Stimulated activated CD8-positive, alpha-beta memory T cell treated with anti-CD3 and anti-CD28 coated beads, Interleukin-15, amount 100 ng/mL, for 4 hours (primary cell): ENCODE measurements at places on chromosomes 7 and 10.
A peak's percentile ranks its signal among the peaks of the same experiment; 100 is the strongest.

- DNase-seq, result no peak
Measured at GRCh38 chr7:43721193-43721806, 8.0 kb downstream of the COA1 start.

- no peak for DNase-seq
Measured at GRCh38 chr10:95531994-95532399, 29.2 kb downstream of the SORBS1 start.

DNA sequence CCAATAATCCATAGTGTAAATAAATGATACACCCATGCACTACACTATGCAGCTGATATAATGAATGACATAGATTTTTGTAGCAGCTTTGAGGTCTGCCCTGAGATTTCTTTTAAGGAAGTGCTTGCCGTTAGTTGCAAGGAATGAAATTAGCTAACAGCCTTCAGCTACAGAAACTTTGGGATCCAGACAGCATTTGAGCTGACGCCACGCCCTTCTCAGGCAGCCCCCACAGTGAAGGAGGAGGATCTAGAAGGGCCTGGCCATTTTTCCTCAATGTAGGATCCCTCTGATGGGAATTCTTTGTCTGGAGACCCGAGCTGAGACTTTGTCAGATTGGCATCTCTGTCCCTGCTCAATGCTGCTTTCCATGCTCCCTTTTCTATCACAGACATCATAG lies 6.1 kb upstream of the PDK4 start:
- no peak for DNase-seq

GRCh38 chr7:152893801-152894294 lies 134.3 kb downstream of the ACTR3B start:
- no peak for DNase-seq

DNA sequence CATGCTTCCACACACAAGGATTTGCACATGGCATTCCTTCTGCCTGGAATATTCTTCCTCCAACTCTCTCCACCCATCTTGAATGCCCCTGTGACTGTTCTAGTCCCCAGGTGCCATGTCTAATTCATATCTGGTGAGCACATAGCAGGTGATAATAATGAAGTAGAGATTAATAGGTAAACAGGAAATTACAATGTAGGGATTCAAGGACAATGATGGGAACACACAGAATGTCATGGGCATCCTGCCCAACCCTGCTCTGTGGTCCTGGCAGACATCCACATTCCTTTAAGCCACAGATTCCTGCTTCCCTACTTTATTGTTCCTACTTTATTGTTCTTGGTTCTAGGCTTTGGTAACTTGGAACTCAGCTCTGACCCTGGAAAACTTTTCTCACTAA lies 115.8 kb downstream of the THSD7A start:
- no peak for DNase-seq

GRCh38 chr7:121714559-121715303 lies 158.2 kb upstream of the PTPRZ1 start:
- no peak for DNase-seq

DNA sequence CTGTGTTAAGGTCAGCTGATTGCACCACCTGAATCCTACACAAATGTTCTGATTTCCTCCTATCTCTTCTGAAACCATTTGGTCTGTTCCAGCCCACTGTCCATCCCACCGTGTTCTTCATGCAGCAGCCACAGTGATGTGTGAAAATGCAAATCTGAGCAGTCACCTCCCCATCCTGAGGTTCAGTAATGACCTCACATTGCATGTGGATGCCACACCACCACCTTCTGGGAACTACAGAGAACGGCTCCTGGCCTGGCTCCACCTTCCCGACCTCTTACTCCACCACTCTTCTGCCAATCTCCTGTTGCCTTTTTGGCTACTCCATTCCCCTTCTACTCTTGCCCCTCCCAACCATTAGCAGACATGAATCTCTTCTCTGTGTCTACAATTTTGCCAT lies 244.4 kb downstream of the TNS3 start:
- DNase-seq, result no peak

- no peak for DNase-seq
Measured at GRCh38 chr7:38773430-38773829, 135.6 kb downstream of the VPS41 start.

- DNase-seq, result no peak
Measured at GRCh38 chr10:100114976-100115770, 33.5 kb upstream of the CPN1 start.

- DNase-seq, result peak; percentile 3
Measured at GRCh38 chr7:17152721-17153120, 145.7 kb upstream of the AHR start.
